ENCODE measurements at places on chromosomes 4 and X. TPM values are rescaled to one million over a fixed set of nuclear protein-coding genes. Genes with fewer than 3 reads are reported as not detected.

DNA sequence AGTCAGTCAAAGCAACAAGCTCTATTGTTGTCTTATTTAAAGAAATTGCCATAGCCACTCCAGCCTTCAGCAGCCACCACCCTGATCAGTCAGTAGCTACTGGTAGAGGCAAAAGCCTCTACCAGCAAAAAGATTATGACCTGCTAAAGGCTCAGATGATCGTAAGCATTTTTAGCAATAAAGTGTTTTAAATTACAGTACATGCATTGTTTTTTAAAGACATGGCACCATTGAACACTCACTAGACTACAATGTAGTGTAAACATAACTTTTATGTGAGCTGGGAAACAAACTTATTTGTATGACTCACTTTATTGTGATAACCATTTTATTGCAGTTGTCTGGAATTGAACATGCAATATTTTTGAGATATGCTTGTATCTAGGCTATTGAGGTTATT, 32.3 kb upstream of the DYNLT3 start:
- ATAC-seq: no peak

GRCh38 chr4:35925806-35926205, 318.5 kb downstream of the ARAP2 start:
- no peak for ATAC-seq

DNA sequence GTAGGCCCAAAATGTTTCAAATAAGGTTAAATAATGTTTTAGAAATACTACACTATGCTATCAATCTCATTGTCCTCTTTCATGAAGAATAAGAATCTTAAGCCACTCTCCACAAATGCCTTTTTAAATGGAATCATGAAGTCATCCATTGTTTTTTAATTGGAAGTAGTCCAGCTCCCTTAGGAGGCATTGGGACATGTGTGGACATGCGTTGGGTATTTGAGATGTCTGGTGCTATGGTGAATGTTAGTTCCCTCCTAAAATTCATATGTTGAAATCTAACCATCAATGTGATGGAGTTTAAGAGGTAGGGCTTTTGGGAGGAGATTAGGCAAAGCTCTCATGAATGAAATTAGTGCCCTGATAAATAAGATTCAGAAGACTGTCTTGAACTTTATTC, 289.0 kb downstream of the C4orf33 start:
- no peak for ATAC-seq

DNA sequence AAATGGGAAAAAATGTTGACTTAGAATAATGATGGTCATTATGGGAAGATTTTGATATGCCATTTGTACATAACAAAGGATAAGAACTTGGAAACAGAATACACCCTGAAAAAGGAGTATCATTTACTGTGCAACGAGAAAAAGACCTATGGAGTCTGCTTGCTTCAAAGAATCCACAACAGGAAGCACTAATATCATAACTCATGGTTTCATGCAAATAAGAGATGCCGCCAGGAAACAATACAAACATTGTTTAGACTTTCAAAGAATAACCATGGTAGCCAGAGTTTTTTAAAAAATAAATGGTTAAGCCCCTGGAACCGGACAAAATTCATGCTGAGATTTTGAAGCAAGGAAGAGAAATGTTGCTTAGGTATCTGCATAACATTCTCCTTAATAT, 139.9 kb upstream of the ETNPPL start:
- ATAC-seq: no peak

DNA sequence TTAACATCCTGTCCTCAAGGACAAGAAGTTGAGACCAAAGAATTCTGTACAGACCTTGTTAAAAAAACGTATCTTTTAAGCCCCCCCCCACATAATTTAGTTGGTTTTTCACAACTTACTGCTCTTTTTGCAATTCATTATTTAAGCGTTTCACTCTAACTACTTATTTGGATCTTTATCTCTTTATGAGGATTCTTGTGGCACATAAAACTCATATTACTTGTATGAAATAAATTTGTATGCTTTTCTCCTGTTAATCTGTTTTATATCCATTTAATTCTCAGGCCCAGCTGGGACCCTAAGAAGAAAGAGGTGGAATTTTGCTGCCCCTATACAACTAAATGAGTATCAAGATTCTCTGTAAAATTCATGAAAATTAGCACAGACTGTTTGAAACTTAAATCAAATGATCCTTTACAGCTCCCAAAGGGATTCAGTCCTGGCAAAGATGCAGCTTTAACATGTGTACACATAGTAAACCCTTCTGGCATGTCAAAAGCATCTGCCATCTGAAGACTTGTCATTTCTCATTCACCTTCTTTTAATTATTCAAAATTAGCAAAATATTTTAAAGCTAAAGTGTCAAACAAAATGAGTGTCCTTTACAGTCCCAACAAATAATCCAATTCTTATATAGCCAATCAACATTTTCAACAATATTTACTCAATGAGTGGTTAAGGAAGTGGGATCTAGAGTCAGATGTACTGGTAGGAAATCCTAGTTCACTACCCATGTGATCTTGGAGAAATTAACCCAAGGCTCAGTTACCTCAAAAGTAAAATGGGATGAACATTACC, 17.7 kb downstream of the ARAP2 start:
- no peak for ATAC-seq

GRCh38 chrX:147850875-147851274, 60.8 kb upstream of the FMR1 start:
- no peak for ATAC-seq

- ATAC-seq: no peak
Measured at GRCh38 chr4:8847331-8847730, 24.3 kb downstream of the HMX1 start.

DNA sequence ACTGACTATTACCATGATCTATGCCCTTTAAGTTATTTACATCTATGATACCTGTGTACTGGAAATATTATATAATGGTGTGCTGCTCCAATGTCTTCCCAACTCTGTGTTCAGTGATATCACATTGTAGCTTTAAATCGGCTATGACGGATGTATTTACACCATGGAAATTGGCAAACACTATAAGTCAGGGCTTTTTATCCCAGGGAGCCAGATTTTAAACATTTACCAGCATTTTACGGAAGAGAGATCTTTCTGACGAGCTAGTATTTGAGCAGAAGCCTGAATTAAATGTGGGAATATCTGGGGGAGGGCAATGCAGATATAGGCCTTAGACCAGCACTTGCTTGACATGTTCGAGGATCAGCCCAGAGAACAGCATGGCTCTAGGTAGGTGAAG, 7.7 kb upstream of the PGM2 start:
- no peak for ATAC-seq

GRCh38 chr4:143382596-143382995, 45.9 kb downstream of the GAB1 start:
- ATAC-seq: no peak

GRCh38 chr4:18934197-18934596, 912.6 kb upstream of the LCORL start:
- ATAC-seq: no peak

DNA sequence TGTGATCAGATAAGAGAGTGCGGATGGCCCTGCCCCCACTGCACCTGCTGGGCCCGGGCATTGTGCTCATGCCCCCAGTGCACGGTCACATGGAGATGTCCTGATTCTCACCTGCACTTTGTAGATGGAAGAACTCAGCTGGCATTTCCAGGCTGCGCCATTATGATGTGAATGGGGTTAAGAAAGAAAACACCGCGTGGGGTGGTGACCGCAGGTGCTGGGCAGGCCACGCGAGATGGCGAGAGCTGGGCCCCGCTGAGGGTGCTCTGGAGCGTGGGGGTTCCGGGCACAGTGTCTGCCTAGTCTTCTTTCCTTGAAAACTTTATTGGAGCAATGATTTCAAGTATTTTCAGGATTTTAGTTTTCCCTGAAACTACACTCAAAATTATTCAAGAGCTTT, 17.8 kb upstream of the HGFAC start:
- no peak for ATAC-seq

- ATAC-seq: no peak
Measured at GRCh38 chr4:85867271-85867670, 392.3 kb downstream of the ARHGAP24 start.

DNA sequence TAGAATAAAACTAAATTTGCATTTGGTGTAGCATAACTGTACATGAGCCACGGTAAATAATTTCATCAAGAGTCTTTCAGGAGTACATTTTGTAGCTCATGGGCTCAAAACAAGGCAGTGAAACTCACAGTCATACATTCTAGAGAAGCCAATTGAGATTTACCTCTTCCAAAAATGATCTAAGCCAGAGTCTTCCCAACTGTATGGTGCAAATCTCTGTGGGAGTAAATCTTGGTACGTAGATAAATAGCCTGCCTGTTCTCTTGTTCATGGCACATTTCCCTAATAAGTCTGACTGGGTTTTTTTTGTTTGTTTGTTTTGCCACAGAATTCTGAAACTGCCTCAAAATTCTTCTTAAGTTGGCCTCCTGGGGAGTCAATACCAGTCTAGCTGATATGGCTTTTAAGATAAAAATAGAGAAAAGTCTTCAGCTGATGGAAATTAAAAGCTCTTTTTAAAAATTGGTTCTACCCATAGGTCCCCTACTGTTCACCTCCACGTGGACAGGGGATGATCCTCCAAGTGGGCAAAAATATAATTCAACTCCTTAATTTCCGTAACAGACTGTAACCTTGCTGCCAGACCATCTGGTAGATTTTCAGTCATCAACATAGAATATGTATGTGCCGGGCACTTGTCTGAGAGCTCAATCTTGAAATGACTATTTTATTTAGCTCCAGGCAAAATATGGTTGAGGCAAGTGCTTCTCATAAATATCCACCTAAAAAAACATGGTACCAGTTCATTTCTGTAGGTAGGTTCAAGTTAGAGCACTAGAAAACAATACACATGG, 365.4 kb downstream of the PDHA2 start:
- no peak for ATAC-seq

DNA sequence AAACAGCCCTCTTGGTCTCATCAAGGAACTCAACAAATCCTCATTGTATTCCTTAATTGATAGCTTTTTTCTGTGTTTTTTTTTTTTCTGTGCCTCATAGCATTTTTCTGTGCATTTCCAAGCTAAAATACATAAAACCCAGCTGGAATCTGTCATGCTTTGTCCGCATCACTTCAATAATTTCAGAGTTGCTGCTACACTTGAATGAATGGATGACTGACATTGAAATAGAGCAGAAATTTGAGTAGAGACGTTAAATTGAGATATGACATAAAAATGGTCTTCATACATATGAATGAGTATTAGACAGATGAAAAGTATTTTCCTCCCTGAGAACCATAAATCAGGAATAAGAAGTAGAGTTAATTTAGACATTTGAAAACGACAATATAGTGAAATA, 593.2 kb downstream of the TMA16 start:
- no peak for ATAC-seq

- no peak for ATAC-seq
Measured at GRCh38 chr4:176838601-176839433, 46.1 kb upstream of the VEGFC start.

GRCh38 chr4:60266505-60266904, 933.6 kb upstream of the ADGRL3 start:
- no peak for ATAC-seq

GRCh38 chr4:147578593-147578992, 38.6 kb upstream of the TMEM184C start:
- no peak for ATAC-seq

- ATAC-seq: no peak
Measured at GRCh38 chr4:186684220-186684619, 39.4 kb downstream of the FAT1 start.

GRCh38 chr4:84150177-84150576, 348.9 kb downstream of the NKX6-1 start:
- ATAC-seq: no peak

- no peak for ATAC-seq
Measured at GRCh38 chr4:74942918-74943253, 10.0 kb downstream of the PARM1 start.

- ATAC-seq: no peak
Measured at GRCh38 chr4:152630324-152630723, 49.5 kb downstream of the TMEM154 start.

GRCh38 chr4:153223930-153224329, 19.7 kb downstream of the TRIM2 start:
- peak; percentile 30 for ATAC-seq

DNA sequence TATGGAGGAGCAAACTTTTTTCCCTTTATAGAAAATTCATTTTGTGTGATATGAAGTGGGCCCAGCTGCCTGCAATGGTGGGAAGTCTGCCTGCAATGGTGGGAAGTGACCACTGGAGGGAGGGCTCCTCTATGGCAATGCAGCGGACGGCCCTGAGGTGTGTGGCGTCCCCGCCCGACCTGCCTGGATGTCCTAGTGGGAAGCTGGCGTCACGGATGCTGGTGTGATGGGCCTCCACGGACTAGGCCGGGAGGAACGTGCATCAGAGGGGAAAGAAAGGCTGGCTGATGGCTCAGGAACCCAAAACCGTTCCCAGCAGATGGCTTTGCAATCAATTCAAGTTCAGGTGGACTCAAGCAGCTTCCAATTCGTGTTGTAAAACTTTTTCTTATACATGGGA, 177.9 kb downstream of the AFAP1 start:
- peak; percentile 93 for ATAC-seq

- ATAC-seq: no peak
Measured at GRCh38 chrX:134600714-134601113, 57.6 kb downstream of the PLAC1 start.

DNA sequence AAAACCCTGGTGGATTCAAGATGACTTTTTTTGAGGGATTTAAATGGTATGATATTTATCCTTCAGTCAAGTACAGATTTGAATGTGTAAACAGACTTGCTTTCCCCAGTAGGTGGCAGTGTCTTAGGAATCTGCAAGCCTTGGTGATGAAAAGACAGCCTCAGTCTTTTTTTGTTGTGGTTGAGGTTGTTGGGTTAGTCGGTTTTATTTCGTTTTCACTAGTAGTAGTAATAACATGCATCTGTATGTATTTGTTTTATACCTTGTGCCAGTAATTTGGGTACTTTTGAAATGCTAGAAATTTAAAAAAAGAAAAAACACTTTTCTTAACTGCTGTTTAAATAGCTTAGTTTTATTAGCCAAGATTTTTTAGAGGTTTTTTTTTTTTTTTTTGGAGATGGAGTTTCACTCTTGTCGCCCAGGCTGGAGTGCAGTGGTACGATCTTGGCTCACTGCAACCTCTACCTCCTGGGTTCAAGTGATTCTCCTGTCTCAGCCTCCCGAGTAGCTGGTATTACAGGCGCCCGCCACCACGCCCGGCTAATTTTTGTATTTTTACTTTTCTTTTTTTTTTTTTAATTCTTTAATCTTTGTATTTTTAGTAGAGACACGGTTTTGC, 39.2 kb downstream of the COPS4 start:
- no peak for ATAC-seq

The SMIM31 gene
- 0.17 TPM for total RNA-seq

The SMIM14 gene
- total RNA-seq: 32.9 TPM

The EREG gene
- total RNA-seq: 3.0 TPM

The NLRP2B gene
- total RNA-seq: not detected

The BST1 gene
- total RNA-seq: 4.3 TPM

The EXOC1 gene
- 30.2 TPM for total RNA-seq

The INTU gene
- 7.2 TPM for total RNA-seq

The LEF1 gene
- total RNA-seq: 1.5 TPM

The CT45A8 gene
- total RNA-seq: not detected

The TMEM35A gene
- 19.1 TPM for total RNA-seq

The PNMA6F gene
- total RNA-seq: not detected

The FGD1 gene
- 12.0 TPM for total RNA-seq

The RBM46 gene
- 0.08 TPM for total RNA-seq

The PAGE4 gene
- total RNA-seq: 4.6 TPM

Data from gastroesophageal sphincter (tissue), 4 donors.